ENCODE measurements at places on chromosomes 7 and 10. TPM values are rescaled to one million over a fixed set of nuclear protein-coding genes. Genes with fewer than 3 reads are reported as not detected.

DNA sequence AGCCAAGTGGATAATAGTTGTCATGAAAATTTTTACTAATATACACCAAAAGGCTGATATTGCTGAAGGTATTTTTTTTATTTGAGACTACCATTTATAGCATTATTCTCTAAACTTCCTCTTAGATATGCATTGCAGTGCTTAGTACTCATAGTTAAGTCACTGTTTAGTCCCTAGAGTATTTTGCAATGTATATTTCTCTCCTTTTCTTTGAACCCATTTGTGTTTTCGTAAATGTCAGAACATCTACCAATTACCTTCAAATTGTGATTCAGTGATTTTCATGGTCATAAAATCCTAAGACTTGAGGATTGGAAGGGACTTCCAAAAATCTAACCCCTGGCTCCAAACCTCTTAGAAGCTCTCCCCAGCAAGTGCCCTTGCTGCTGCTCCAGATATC, 21.5 kb upstream of the CYP26C1 start:
- DNase-seq: no peak
- no peaks in the 10 kb centered on the region for H3K36me3 ChIP-seq
- H3K4me1 ChIP-seq: no peaks in the 10 kb centered on the region
- H3K27me3 ChIP-seq: no peaks in the 10 kb centered on the region

DNA sequence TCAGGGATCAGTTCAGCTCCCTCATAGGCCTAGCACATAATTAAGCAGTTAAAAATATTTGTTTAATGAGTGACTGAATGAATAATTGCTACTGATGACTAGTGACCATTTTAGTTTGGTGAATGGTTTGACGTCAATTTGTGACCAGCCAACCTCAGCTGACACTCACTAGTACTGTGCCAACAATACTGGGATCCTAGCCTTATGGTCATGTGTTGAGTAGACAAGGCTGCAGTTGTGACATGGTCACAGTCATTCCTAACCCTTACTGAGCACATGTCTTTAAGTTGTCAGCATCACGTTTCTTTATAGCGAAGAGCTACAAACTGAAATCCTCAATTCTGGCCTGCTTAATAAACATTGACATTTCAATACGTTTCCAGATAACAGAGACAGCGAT, 86.9 kb upstream of the SLC26A5 start:
- no peak for DNase-seq
- no peaks in the 10 kb centered on the region for H3K4me1 ChIP-seq
- no peak overlapping the region for H3K4me3 ChIP-seq
- no peaks in the 10 kb centered on the region for H3K36me3 ChIP-seq
- H3K27me3 ChIP-seq: no peaks in the 10 kb centered on the region

GRCh38 chr7:101162551-101163278, 2.7 kb downstream of the VGF start:
- H3K4me1 ChIP-seq: peaks cover 30% of the 10 kb centered on the region
- H3K27me3 ChIP-seq: peaks cover 48% of the 10 kb centered on the region
- DNase-seq: peak; percentile 74

DNA sequence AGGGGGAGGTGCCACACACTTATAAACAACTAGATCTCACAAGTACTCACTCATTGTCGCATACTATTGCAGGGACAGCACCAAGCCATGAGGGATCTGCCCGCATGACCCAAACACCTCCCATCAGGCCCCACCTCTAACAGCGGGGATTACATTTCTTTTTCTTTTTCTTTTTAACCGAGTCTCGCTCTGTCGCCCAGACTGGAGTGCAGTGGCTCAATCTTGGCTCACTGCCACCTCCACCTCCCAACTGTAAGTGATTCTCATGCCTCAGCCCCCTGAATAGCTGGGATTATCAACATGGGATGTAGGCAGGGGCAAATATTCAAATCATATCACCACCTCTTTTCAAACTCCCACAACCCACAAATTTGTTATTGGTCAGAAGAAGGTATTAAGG, 76.7 kb downstream of the SKAP2 start:
- H3K36me3 ChIP-seq: no peaks in the 10 kb centered on the region
- H3K27ac ChIP-seq: no peak overlapping the region
- no peaks in the 10 kb centered on the region for H3K27me3 ChIP-seq
- no peaks in the 10 kb centered on the region for H3K4me1 ChIP-seq

Gene TCAF2
- 4.4 TPM for total RNA-seq

DNA sequence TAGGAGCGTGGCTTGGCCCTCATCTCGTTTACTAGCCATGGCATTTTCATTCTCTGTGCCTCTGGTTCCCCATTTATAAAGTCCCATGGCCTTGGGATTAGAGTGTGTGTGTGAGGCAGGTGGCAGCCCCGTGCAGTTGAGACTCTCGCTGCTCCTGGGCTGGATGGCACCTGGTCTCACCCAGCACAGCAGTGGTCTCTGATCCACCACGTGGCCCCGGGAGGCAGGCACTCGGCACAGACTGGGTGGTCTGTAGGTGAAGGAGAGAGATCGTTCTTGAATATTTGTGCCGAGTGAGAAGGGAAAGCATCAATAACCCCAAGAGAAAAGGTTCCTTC, 50.4 kb downstream of the CALML3 start:
- no peak overlapping the region for H3K27ac ChIP-seq
- H3K4me1 ChIP-seq: no peaks in the 10 kb centered on the region
- H3K27me3 ChIP-seq: no peaks in the 10 kb centered on the region

Gene GBX1
- not detected for total RNA-seq

GRCh38 chr7:5012985-5013384, 32.7 kb upstream of the RBAK start:
- no peak overlapping the region for H3K27ac ChIP-seq
- no peak overlapping the region for H3K4me3 ChIP-seq
- no peak for DNase-seq
- no peaks in the 10 kb centered on the region for H3K36me3 ChIP-seq
- no peaks in the 10 kb centered on the region for H3K27me3 ChIP-seq
- no peaks in the 10 kb centered on the region for H3K4me1 ChIP-seq

DNA sequence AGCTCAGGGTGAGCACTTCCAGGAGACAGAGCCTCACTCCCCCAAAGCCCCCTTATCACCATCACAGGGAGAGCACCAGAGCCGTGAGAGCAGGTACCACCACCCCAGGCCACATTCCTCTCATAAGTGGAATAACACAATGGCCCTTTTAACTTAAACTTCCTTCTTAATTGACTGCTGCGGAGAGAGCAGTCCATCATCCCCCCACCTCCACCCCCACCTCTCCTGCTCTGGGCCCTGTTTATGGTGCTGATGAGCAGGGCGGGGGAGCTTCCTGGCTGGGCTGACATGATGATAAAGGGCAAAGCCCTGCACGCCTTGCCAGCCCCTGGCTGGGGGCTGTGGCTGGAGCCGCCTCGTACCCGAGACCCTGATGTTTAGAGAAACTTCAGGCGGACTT, 81.4 kb upstream of the PODXL start:
- H3K27ac ChIP-seq: no peak overlapping the region
- no peaks in the 10 kb centered on the region for H3K27me3 ChIP-seq
- H3K36me3 ChIP-seq: no peaks in the 10 kb centered on the region
- H3K4me3 ChIP-seq: no peak overlapping the region

Gene PRF1
- 32.3 TPM for total RNA-seq

DNA sequence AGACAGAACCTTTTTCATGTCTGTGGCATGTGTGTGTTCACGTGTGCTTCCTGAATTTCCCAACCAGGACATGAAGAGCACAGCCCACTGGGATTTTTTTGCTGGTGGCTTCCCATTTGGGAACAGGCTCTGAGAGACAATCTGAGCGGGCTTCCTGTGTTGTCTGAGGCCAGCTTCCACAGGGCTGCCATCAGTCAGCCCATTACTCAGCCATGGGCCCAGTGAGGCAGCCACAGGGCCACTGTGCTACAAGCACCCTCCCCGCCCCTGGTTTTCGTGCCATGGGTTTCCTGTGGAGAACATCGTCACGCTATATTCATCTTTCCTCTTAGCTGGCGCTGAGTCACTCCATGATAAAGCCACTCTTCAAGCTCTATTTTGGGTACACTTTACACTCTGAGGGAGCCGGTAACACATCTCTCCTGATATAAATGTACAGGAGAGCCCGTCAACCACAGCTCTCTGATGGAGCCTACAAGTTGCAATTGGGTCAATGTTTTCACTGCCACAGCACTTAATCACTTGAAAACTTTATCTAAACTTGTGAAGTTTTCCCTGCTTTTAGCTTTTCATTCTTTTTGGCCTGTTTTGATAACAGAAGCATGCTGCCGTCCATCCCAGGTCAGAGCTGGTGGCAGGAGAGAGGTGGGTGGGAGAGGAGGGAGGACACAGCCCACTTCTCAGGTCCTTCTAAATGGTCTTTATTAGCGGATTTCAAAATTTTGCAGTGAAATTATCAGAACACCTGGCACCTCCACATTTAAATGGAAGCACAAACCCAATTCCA, 96.9 kb downstream of the HIPK2 start:
- H3K27ac ChIP-seq: peak overlapping the region; percentile 81
- peaks cover 49% of the 10 kb centered on the region for H3K4me1 ChIP-seq
- no peak for DNase-seq
- H3K36me3 ChIP-seq: no peaks in the 10 kb centered on the region

GRCh38 chr7:17062151-17063044, 180.6 kb upstream of the AGR3 start:
- no peaks in the 10 kb centered on the region for H3K4me1 ChIP-seq
- H3K27ac ChIP-seq: no peak overlapping the region
- H3K27me3 ChIP-seq: no peaks in the 10 kb centered on the region
- no peaks in the 10 kb centered on the region for H3K36me3 ChIP-seq
- no peak for DNase-seq

DNA sequence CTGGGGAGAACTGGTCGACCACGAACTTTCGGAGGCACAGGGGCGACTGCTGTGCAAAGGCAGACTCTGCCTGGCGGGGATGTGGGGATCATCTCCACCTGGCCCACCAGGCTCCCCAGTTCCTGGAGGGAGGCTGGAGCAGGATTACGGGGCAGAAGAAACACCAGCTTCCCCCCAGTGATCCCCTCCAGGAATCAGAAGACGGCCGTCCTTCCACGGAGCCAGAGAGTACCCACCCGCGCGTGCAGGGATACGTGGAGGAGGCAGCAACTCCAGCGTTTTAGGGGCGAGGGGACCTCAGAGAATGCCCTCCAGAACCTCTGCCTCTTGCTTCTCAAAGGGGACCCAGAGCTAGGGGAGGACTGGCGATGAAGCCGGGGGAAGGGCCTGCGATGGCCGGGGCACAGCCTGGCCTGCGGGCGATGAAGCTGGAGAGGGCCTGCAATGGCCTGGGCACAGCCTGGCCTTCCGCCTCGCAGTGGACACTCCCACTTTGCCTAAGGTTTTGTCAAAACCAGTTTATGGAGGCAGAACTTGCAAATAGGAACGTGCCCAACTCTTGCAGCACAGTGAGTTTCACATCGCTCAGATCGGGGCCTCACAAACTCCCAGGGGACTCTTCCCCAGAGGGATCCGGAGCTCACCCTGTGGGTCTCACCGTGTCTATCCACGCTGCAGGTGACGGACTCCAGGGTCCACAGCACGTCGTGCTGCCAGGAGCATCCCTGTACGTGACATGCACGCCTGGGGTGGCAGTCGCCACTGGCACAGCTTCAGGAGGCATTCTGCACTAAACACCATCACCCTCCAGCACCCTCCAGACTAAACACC, 77.9 kb upstream of the PDGFA start:
- H3K27ac ChIP-seq: no peak overlapping the region
- H3K4me3 ChIP-seq: no peak overlapping the region
- H3K27me3 ChIP-seq: no peaks in the 10 kb centered on the region
- DNase-seq: no peak
- no peaks in the 10 kb centered on the region for H3K36me3 ChIP-seq
- H3K4me1 ChIP-seq: peaks cover 16% of the 10 kb centered on the region

- no peaks in the 10 kb centered on the region for H3K27me3 ChIP-seq
- peaks cover 33% of the 10 kb centered on the region for H3K4me1 ChIP-seq
- DNase-seq: no peak
- H3K36me3 ChIP-seq: no peaks in the 10 kb centered on the region
- no peak overlapping the region for H3K4me3 ChIP-seq
These were observed 24.2 kb downstream of the IFIT3 start for GRCh38 chr10:89351780-89352597.
